ENCODE measurements at places on chromosomes 1 and 21.
A peak's percentile ranks its signal among the peaks of the same experiment; 100 is the strongest.

GRCh38 chr1:23902321-23903278 is 10.6 kb downstream of the CNR2 start:
- DNase-seq: no peak

DNA sequence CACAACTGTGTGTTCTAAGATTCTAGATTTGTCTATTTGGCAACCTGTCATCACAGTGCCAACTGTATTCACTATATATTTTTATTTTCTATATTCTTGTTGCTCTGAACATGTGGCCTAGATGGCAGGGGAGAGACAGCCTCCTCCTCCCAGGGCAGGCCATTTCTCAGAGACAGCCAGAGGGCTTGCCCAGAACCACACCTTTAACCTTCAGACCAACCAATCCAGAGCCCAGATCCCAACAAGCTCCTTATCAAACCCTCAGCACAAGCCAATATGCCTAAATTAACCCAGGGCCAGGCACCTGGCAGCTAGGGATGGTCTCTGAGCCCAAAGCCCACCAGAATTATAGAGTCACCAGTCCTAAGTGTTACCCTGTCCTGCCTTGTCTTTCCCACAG is 19.3 kb downstream of the TRIM11 start:
- no peak for DNase-seq

GRCh38 chr1:220451532-220451931 is 76.4 kb upstream of the MARK1 start:
- no peak for DNase-seq

DNA sequence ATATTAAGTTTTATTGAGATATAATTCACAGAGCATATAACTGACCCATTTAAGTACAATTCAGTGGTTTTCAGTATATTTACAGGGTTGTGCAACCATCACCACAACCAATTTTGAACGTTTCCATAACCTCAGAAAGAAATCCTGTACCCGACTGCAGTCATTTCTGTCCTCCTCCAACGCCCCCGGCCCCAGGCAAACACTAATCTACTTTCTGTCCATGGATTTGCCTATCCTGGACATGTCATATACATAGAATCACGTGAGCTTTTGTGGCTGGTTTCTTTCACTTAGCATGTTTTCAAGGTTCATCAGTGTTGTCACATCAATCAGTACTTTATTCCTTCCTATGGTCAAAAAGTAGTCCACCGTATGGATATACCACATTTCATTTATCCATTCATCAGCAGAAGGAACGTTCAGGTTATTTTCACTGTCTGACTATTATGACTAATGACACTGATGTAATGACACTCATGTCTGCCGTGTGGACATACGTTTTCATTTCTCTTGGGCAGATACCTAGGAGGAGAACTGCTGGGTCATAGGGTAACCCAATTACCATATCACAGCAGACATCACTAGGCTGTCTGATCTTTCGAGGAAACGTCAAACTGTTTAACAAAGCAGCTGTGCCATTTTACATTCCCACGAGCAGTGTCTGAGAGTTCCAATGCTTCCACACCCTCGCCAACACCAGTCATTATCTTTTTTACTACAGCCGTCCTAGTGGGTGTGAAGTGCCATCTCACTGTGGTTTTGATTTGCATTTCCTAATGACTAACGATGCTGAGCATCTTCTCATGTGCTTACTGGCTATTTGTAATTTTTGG is 30.8 kb downstream of the MRPL37 start:
- no peak for DNase-seq

- DNase-seq: peak; percentile 28
Measured at GRCh38 chr21:45639206-45640000, 4.1 kb upstream of the PCBP3 start.

DNA sequence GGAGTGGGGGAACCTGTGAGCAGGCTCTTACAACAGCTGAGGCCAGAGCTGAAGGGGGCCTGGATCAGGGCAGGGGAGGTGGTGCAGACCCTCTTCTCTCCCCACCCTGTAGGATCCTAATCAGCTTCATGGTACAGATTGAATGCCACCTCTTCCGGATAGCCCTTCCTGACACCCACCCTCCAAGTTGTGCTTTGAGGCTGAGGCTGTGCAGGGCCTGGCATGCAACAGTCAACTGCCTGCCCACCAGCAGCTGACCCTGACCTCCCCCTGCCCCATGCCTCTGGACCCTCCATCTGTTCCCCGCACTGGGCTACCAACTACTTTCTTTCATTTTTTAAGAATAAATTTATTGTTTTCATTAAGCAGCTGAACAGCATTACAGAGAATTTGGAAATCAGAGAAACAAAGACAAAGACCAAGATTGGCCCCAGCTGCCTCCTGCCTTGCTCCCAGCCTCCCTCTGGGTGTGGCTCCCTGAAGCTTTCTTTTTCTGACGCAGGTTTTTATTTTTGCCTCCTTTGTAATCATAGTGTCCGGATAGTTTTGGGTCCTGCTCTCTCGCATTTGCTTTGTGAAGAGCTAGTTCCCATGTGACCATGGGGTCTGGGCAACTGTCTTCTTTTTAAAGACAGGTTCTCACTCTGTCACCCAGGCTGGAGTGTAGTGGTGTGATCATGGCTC is 12.8 kb downstream of the ZNF362 start:
- no peak for DNase-seq

DNA sequence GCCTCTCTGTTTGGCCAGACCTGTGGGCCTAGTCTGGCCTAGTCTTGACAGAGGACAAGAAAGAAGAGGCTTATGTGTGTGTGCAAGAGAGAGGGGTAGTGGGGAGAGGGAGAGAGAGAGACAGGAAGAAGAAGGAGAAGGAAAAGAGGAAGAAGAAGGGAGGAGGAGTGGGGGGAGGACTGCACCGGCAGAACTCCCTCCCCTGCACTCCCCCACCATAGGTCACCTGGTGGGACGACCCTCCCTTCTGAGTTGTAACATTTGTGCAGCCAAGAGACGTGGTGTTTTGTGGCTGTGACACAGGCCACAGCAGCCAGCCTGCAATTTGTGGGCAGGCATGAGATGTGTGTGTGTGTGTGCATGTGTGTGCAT is 4.3 kb downstream of the INAVA start:
- DNase-seq: no peak

- DNase-seq: no peak
Measured at GRCh38 chr1:108779455-108779854, 33.0 kb downstream of the STXBP3 start.

DNA sequence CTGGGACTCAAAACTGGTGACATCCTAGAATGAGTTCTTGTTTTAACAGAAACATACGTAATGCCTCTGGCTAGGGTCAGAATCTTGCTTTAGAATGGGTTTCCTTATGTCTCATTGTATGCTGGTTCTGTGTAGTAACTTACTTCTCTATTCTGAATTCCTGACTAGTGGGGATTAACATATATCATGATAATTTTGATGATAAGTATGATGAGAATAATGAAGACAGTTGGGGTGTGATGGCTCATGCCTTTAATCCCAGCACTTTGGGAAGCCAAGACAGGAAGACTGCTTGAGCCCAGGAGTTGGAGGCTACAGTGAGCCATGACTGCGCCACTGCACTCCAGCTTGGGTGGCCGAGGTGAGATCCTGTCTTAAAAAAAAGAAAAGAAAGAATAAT is 31.7 kb upstream of the CDC42BPA start:
- DNase-seq: no peak
